ENCODE measurements at places on chromosomes 1 and 21.

DNA sequence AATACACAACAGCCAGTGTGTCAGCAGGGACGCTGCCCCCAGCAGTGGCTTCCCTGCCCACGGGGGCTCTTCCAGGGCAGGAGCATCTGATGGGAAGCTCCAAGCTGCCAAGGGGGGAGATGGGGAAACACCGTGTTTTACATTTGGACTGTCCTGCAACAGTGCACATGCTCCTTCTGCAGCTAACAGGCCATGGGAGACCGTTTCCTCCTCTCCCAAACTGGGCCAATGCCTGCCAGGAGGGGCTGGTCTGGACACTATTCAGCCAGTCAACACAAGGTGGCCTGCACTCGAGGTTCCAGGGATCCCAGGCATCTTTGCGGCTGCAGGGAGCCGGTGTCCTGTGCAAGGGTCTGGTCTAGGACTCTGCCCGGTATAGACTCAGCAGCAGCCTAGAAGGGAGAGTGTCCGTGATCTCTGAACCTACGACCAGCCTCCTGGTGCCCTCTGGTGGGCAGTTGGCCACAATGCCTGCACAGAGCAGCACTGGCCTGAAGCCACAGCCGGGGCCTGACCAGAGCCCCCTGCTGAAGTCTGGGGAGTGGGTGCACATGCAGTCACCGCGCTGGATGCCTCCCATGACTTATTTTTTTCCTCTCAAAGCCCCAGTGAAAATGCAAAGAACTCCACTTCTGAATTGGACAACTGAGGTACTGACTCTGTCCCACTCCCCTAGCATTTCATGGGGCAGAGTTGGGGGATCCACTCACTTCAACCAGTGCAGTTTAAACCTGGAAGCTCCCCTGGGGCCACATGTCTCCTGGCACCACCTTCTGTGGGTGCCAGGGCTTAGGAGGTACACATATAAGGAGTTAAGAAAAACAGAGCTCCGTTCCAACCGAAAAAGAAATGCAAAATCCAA is 33.3 kb downstream of the RCC2 start:
- DNase-seq: no peak

- DNase-seq: no peak
Observed at GRCh38 chr1:58726581-58726980, 26.7 kb upstream of the MYSM1 start.

DNA sequence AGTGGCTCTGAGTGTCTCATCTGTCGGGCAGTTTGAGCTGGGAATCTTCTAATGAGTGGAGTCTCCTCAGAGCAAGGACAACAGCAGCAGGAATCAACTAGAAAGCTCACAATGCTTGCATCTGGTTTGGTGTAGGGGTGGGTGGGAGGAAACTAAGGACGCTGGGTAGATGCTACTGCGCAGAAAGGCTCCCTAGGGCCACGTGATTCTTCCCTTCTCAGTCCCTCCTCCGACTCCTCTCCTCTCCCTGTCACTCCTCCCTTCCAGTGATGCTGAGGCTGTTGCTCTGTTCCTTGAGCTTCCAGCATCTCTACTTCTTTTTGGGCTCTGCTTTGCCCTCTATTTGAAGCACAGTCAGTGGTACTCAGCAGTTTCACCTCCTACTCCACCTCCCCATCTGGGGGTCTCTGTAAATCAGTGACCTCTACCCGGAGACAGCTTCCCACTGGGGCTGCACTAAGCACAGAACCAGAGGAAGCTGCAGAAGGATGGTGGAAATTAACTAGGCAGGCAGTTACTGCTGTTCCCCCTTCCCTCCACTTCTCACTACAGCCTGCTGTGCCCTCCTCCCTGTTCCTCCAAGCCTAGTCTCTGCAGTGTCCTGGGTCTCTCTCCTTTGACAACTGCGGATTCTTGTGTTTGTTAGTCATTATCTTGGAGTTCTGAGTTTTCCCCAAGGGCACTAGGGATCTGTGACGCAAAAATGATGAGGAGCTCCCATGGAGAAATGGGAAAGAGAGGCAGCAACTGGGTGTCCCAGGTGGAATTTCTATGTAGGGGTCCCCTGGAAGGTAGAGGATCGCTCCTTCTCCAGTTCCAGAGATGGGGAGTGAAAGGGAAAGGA is 5.8 kb downstream of the LINGO4 start:
- no peak for DNase-seq

GRCh38 chr1:175580841-175581240 is 162.6 kb downstream of the TNR start:
- DNase-seq: no peak

- DNase-seq: no peak
Observed at GRCh38 chr1:61005614-61006580, 76.5 kb upstream of the NFIA start.

DNA sequence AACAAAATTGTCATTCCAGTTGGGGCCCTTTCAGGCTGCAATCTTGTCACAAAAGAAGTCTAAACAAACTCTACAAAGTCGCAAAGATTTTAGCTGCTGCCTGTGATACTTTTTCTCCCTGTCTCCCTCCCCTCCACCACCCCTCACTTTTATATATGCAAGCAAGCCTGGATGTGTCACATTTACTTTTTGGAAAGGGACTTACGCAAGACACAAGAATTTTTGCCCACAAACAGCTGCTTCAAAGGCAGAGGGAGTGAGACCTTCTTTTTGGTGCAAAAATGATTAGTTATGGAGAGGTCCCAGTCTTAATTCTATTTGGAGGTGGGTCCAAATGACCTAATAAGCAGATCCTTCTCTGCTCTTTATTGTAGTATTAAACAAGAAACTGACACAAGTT is 22.9 kb upstream of the RALGPS2 start:
- no peak for DNase-seq

- no peak for DNase-seq
Observed at GRCh38 chr21:46596201-46596600, 8.7 kb downstream of the S100B start.

DNA sequence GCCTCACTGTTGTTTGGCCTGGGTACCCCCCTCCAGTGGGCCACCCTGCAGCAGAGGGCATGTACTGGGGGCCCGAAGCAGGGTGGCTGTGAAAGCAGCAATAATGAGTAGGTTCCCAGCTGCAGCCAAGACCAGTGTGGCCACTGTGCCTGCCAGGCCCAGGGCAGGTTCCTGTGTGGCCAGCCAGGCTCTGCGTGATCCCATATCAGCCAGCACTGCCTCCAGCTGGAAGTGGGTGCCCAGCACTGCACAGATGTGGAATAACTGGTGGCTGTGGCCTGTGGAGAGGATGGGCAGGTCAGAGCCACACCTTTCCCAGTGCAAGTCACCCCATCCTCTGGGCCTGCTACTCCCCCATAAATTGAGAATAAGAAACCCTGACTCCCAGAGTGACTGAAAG is 2.1 kb downstream of the BGLAP start:
- no peak for DNase-seq

GRCh38 chr1:96520579-96520947 is 201.0 kb upstream of the PTBP2 start:
- DNase-seq: no peak

DNA sequence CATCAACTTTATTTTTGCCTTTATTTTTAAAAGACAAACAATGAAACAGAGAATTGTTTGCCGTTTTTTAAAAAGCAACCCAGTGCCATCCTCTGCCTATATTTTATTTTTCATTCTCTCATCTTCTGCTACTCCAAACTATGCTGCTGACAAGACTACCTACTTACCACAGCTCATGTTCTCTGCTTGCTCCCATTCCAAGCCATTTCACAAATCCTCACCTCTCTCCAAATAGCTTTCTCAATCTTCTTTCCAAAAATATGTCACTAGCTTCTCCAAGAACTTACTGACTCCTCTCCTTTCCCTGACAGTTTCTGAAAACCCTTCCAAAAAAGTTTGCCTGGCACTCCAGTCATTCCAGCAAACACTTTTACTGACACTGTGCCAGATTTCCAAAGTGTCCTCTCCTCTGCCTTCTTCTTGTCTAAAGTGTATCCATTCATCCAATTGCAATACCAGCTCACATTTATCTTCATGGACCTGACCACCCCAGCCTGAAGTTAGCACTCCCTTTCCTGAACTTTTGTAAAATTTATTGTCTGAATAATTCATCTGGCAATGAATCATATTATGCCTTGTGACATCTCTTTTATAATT is 766.5 kb upstream of the B3GALT2 start:
- no peak for DNase-seq

GRCh38 chr1:6519935-6520671 is 28.6 kb upstream of the PLEKHG5 start:
- DNase-seq: no peak

DNA sequence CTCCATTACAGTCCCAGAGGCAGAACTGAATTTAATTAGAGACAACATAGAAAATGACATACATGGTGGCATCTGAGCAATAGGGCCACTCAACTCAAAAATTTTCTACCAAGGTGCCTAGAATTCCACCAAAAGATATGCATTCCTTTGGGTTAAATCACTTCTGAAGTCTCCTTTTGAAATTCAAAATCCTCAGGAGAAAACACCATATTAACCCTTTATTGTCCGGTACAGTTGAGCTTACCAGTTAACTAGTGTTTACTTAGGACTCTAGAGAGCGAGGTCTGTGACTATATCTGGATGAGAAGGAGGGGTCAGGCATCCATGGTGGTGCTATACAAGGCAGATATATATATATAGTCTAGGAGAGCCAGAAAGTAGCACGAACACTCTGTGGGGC is 355.6 kb upstream of the CAMK1G start:
- no peak for DNase-seq

GRCh38 chr1:201954263-201955008 is 867 bp upstream of the TIMM17A start:
- no peak for DNase-seq

GRCh38 chr21:35111321-35111930 is 62.3 kb upstream of the RUNX1 start:
- DNase-seq: no peak

All from vagina (tissue), 2 donors.